Stimulated activated CD8-positive, alpha-beta memory T cell treated with anti-CD3 and anti-CD28 coated beads, Interleukin-7, amount 100 ng/mL, for 48 hours (primary cell): ENCODE measurements at places on chromosomes 5 and 9.

DNA sequence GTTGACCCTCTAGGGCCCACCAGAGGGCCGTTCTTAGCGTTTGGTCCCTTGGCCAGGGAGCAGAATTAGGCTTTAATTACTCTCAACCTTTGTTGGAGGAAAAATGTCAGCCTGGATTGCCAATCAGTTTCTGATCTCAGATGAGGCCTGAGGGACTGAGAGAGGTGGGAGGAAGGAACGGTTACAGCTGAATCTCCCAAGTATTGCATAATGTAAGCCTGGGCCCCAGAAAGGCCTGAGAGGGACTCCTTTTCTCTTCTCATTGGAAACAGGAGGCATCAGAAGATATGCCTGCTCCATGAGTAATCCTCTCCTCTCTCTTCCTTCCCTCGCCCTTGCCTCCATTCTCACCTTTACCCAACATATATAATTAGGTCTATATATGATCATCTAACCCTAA, 105.7 kb downstream of the INSYN2B start:
- DNase-seq = no peak

DNA sequence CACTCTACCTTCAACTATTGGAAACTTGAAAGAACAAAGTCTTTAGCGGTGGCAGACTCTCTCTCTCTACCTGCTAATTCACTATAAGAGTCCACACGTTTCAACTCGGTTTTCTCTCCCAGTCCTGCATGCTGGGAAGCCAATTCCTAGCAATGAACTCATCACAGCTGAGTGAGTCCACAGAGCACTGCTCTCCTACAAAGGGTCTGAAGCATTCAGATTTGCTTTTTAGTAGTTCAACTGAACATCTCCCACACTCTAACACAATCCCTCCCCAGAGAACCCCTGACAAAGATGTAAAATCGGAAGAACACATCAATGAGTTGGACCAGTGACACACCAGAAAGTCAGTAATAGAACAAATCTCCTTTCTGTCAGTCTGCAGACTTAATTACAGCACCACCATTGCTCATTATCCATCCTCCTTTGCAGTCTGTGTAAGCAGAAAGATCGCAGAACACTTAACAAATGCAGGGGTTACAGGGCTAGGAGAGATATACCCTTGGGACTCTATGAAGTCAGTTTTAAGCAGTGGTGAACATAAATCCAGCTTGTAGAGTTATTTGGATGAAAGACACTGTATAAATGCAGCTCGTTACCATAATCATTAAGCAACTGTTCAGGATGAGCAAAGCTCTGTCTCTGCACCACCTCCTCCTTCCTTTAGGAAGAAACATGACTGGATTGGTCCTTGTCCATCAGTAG, 353.4 kb upstream of the GRIA1 start:
- DNase-seq = no peak

GRCh38 chr5:151905557-151905961, 19.1 kb downstream of the GLRA1 start:
- DNase-seq = no peak

DNA sequence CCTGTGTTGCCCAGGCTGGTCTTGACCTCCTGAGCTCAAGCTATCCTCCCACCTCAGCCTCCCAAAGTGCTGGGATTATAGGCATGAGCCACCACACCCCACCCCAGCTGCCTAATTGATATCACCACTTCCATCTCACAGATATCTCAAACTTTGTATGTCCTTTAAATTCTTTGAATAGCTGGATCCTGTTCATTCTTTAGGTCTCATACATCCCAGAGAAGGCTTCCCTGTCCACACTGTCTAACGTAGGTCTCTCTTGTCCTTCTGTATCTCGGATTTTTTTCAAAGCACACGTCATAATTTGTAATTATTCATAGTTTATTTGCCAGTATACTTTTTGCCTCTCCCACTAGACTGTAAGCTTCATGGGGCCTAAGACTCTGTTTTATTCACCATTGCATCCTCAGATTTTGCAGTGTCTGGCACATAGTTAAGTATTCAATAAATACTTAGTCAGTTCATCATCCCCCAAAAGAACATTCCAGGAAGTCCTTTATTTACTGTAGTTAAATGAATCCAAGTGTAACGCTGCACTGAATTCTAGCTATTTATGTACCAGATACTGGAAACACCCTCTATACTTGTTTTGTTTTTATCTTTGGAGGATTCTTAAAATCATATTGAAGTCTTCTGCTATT, 10.5 kb downstream of the ARSK start:
- no peak for DNase-seq

DNA sequence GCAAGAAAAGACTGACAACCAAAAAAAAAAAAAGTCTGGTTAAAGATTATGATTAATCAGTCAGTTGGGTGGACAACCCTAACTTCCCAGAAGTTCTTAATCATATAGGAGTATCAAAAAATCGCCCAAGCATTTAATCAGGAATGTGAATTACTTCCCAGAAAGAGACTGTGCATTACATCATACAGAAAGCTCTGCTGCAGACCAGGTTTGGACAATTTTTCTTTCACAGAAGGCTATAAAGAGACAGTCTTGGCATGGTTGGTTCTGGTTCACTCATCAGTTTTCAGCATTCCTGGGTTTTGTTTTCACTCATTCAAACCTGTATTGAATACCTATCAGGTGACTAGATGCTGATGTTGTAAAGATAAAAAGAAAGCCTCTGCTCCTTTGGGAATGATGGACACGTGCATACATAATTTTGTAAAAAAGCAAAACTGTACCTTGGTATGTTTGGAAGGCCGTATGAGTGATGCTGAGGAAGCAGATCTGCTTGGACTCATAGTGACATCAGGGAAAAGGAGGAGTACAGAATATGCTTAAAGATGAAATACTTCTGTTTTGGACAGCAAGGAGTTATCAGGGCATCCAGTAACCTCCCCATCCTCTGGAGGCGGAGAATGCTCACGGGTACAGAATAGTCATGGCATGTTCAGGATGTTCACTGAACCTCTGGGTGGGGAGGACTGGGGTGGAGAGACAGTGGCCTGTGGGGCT, 178.4 kb downstream of the GNA14 start:
- DNase-seq = no peak

DNA sequence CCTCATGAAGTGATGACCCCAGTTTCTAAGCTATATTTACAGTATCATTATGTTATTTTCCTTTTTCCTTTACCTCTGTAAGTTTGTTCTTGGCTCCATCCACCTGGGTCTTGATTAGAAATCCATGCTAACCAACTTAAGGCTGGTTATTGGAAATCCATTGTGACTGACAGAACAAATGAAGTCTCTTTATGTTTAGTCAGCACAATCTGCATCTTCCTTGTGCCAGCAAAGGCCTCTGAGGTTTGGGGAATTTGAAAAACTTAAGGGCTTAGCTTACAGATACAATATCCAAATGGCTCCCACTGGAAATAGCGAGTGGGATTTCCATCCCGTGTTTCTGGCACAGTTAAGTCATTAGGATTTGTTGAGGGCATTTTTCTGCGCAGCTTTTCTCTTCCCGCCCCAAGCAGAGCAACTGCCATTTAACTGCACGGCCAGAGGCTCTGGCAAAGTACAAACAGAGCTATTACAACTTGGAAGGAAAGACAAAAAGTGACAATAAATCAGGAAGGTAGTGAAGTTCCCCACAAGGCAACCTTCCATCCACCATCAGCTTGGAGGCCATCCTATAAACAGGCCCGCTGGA, 64.2 kb downstream of the DCP2 start:
- no peak for DNase-seq

GRCh38 chr9:101421653-101422065, 13.9 kb downstream of the ALDOB start:
- DNase-seq = no peak

DNA sequence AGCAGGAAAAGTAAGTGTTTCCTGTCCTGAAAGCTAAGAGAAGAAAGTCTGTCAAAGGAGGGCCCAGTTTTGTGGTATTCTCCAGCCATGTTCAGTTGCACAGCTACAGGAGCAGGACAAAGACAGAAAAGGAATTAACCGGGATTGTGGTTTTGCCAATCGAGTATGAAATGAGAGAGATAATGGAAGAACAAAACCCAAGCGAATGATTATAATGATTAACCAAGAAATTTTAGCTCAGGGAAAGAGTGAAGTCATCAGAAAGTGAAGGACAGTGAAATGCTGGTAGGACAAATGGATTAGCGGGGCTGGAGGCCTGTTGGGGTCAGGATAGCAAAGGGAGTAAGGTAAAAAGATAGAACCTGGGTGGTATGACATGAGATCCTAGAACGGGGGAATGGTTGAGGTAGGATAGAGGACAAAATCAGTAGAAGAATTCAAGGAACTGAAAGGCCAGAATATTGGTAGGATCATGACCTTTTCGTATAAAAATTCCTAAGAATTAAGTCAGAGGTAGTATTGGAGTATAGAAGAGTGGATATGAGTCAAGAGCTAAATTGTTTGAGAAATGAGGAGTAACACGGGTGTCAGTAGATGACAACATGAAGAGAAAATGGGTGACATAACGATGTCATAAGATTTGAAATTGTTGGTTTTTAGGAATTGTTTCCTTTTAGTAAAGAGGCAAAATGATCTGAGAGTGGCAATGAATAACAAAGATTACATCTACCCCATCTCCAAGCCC, 52.8 kb downstream of the DIAPH1 start:
- no peak for DNase-seq

GRCh38 chr9:78470216-78470615, 173.3 kb downstream of the PSAT1 start:
- no peak for DNase-seq

DNA sequence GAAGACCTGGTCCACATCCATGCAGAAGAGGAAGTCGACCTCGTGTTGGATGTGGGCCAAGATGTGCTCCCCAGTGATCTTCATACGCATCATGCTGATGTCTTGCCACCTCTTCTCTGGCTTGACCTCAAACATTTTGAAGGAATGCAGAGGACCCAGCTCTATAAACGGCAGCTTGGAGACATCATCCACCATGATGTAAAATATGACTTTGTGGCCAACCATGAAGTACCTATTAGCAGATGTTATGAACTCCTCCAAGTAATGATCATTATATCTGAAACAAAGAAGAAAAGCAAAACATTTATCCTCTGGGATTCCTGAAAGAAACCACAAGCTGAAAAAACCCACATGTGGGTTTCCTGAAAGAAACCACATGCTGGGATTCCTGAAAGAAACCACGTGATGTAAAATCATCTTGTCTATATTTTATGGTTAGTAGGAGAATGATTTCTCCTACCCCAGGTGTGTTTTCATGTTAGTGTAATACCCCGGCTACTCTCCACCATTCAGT, 52.3 kb downstream of the GGTA1 start:
- DNase-seq = no peak

GRCh38 chr5:95284572-95285408, at the start of gene MCTP1:
Gene MCTP1 (minus strand): TSS chr5:95285094.
- no peak for DNase-seq

GRCh38 chr5:134328619-134329018, 38.4 kb downstream of the CDKL3 start:
- DNase-seq = no peak

GRCh38 chr5:95644351-95645042, 2.1 kb upstream of the RFESD start:
- DNase-seq = no peak

DNA sequence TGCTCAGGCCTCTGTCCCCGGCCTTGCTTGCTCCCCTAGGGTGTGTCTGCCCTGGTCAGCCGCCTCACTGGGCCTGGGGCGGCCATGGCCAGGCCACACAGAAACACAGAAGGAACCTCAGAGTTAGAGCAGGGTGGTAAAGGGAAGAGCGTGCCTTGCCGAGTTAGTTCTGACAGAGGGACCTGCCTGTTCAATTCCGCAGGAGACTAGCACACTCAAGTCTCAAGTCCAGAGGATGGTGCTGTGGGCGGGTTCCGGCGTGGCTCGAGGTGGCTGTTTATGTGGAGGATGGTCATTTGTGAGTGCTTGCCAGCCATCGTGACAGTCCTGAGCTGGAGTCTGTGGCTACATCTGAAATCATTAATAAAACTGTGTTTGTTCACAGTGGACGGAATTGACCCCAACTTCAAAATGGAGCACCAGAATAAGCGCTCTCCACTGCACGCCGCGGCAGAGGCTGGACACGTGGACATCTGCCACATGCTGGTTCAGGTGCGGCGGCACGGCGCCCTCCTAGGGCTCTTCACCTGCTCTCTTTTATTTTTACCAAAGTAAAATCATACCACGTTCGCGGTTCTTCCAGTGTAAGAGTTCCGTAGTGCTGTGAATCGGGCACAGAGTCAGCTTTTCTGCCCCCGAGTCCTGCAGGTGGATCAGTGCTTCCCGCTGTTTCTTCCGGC, 95.5 kb upstream of the CACNA1B start:
- no peak for DNase-seq

GRCh38 chr5:23730023-23730422, 222.6 kb downstream of the PRDM9 start:
- no peak for DNase-seq

DNA sequence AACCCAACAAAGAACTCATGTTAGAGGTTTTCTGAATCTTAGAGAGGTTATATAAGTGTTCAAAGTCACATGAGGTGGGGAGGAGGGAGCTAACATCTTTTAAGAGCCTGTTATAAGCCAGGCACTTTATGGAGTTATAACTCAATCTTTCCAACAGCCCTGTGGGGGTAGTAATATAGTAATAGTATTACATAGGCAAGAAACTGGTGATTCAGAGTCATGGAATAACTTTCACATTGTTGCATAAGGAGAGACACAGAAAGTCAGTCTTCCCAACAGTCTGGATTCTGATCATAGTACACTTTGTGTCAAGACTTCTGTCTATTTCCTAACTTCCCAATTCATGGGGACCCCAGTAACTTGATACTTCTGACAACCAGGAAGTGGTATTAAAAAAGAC, 89.2 kb downstream of the ACER2 start:
- DNase-seq = no peak

- DNase-seq = no peak
Measured at GRCh38 chr9:126687930-126688461, 74.3 kb downstream of the LMX1B start.

GRCh38 chr5:32274548-32275395, 38.0 kb downstream of the MTMR12 start:
- no peak for DNase-seq

GRCh38 chr5:96680759-96681470, 18.7 kb downstream of the CAST start:
- DNase-seq = no peak

- DNase-seq = peak; percentile 29
Measured at GRCh38 chr5:67209141-67209771, 12.7 kb upstream of the CD180 start.

DNA sequence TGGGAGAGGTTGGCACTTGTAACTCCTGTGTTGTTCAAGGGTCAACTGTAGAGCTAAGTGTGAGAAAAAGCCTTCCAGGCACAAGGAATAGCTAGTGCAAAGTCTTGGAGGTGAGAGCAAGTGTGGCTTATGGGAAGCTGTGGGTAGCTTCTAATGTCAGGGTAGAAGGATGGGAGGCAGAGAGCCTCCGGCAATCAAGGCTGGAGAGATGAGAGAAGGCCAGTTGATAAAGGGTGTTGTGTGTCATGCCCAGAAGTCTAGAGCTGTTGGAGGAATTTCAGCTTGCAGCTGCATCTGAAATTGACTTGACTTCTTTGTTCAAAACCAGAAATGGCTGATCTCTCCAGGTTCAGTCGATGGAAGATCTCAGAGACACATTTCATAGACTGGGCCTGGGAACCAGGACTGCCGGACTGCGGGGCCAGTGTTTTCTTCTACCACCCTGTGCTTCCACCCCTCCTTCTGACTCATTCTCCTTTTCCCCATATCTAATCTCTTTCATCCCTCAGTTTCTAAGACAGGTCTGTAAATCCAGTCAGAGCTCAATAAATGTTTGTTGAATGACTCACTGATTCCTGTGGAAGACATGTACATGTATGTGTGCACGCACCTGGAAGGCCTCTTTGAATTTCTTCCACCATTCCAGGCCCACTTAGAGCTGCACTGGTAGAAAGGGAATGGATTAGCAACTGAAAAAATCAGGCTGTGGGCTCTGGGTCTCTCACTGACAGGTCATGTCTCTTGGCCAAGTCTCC, 67.8 kb upstream of the KLF4 start:
- no peak for DNase-seq

GRCh38 chr5:55344392-55344992, 36.7 kb downstream of the MTREX start:
- peak; percentile 34 for DNase-seq
